ENCODE measurements at places on chromosomes 5 and 9. TPM values are rescaled to one million over a fixed set of nuclear protein-coding genes. Genes with fewer than 3 reads are reported as not detected.

DNA sequence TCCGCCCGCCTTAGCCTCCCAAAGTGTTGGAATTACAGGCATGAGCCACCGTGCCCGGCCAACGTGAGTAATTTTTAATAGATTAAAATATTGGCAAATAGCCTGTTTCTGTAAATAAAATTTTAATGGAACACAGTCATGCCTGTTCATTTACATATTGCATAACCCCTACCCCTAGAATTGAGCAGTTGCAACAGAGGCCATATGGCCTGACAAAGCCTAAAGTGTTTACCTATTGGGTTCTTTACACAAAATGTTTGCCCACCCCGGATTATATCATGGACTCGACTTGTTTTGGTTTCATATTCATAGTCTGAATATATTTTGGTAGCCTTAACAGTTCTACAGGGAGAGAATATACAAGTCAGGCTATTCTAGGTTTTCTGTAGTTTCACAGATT is 5.3 kb downstream of the NSA2 start:
- DNase-seq: no peak

- no peak for DNase-seq
Measured at GRCh38 chr9:109806506-109807115, 26.6 kb downstream of the PALM2AKAP2 start.

The SPAAR gene
- not detected for total RNA-seq

- DNase-seq: no peak
Measured at GRCh38 chr9:99103054-99103895, 1.6 kb upstream of the TGFBR1 start.

- no peak for DNase-seq
Measured at GRCh38 chr9:24776226-24776625, 230.5 kb upstream of the IZUMO3 start.

DNA sequence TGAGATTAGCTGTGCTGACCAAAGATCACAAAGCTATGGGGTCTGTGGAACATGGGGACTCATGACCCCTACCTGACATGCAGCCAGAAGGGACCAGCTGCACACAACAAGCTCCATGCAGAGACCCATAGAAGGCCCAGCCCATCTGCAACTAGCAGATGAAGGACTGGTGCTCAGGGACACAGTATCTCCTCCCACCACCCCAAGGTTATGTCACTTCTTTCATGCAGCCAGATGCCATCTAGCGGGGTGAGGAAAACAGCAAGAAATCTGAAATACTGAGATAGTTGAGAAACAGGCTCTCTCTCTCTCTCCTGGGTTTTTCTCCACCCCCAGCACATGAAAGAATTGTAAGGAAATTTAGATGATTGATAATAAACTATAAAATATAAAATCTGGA is 161.3 kb upstream of the DAPK1 start:
- DNase-seq: no peak

GRCh38 chr5:132266836-132267160 is 9.3 kb downstream of the PDLIM4 start:
- no peak for DNase-seq

The CKMT2 gene
- 0.24 TPM for total RNA-seq

DNA sequence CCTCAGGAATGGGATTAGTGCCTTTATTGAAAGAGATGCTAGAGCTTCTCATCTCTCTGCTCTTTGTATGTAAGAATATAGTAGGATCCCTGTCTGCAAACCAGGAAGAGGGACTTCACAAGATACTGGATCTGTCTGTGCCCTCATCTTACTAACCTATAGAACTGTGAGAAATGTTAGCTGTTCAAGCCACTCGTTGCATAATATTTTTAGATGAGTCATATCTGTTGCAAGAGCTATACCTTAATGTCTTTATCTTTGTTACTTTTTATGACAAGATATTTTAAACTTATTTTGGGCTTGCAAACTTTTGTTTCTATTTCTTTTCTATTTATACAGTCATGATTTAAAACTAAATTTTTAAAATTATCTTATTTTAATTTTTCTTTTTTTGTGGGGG is 1296.8 kb upstream of the CDH6 start:
- DNase-seq: no peak

- DNase-seq: no peak
Measured at GRCh38 chr9:113803811-113804589, 72.1 kb upstream of the ZNF618 start.

GRCh38 chr5:176500511-176500910 is 36.7 kb downstream of the RNF44 start:
- no peak for DNase-seq

The ZDHHC21 gene
- 11.8 TPM for total RNA-seq

DNA sequence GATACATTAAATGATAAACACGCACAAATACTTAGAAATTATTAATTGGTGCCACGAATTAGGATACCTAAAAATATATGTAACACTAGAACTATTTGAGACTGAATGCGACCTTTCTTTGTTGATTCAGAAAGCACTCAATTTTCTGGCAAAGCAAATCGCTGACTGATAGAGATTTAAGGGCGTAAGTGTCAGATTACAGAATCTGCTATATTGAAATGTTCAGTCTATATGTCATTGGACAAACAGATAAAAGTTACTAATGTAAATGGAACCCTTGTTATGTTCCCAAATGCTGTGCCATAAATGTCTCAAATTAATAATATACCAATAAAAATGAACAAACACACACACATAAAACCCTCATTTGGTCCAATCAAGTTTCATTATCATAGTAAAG is 137.9 kb downstream of the MPDZ start:
- no peak for DNase-seq

DNA sequence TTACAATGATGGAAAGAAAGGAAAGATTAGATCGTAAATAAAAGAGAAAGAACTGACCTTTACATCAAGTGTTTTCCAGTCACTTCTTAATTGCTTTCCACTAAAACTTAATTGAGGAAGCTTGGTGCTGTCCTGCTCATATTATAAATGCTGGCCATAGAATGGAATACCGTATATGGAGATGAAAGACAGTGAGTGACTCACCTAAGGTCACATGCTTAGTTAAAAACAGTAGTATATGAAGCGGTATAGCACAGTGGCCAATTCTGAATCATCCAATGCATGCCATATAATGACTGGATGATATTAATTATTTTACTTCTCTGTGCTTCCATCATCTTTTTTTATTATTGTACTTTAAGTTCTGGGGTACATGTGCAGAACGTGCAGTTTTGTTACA is 482.4 kb upstream of the SGCD start:
- no peak for DNase-seq

All from Calu3 (cell line).